ENCODE measurements at places on chromosomes 16 and 17.

DNA sequence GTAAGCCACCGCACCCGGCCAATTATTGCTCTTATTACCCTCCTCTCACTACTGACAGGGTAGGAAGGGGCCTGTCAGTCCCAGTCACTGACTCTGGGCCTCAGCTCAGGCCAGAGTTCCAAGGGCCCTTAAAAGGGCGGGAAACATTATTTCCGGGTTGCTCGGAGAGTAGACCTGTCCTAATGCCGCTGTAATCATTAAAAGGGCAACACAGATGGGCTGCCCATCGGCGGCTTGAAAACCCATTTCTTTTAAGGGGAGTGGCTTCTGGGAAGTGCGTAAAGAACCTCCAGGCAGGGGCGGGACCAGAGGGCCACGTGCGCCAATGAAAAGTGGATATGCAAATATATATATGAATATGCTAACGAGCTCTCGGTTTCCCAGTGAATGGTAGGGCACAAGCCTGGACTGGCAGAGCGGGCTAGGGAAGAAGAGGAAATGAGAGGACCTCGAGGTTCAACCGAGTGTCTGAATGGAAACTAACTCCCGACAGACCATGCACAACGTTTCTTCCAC, 26.6 kb downstream of the PIPOX start:
- DNase-seq: no peak

- DNase-seq: no peak
Observed at GRCh38 chr16:58332997-58333700, 38.3 kb upstream of the PRSS54 start.

GRCh38 chr16:77877712-77878347, 89.5 kb downstream of the VAT1L start:
- no peak for DNase-seq

- DNase-seq: no peak
Observed at GRCh38 chr17:35912942-35913341, 17.6 kb downstream of the RDM1 start.

GRCh38 chr17:78266231-78266631, 34.8 kb downstream of the TMEM235 start:
- no peak for DNase-seq

DNA sequence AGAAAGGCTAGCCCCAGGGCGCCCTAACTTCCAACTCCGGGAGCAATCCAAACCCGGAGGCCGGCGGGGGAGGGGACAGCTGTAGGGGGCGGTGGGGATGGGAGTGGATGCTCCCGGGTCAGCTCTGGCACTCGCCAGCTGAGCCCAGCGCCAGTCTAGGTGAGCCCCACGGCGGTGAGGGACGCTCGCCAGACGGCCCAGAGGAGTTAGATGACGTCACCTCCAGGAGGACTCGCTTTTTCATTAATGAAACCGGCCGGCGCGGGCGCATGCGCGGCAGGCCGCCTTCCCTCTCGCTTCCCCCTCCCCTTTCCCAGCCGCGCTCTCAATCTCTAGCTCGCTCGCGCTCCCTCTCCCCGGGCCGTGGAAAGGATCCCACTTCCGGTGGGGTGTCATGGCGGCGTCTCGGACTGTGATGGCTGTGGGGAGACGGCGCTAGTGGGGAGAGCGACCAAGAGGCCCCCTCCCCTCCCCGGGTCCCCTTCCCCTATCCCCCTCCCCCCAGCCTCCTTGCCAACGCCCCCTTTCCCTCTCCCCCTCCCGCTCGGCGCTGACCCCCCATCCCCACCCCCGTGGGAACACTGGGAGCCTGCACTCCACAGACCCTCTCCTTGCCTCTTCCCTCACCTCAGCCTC, at the start of gene NF1:
NF1 (plus strand) TSS at position 378 of the 636 bp plus-strand sequence. CDS start 333 bp downstream, outside the sequence.
- peak; percentile 94 for DNase-seq

GRCh38 chr16:46947900-46948547, 25.4 kb downstream of the DNAJA2 start:
- DNase-seq: no peak

- no peak for DNase-seq
Observed at GRCh38 chr17:50469208-50469605, 527 bp upstream of the CHAD start.

- DNase-seq: peak; percentile 69
Observed at GRCh38 chr17:19346351-19347255, 15.9 kb downstream of the B9D1 start.

DNA sequence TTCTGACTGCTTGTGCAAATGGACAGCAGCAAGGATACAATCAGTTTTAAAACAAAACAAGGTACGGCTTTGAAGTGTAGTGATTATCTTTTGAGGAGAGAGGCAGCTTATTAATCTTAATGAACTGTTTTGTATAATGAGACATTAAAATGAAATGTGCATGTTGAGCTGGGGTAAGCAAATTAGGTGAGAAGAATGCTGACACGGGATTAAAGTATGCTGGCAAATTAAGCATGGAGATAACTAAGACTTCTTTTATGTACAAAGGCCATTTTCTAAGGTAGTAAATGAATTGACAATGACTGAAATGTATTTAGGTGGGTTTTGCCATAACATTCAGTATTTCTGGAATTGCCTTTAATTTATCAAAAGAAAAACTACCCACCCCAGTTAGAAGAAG, 18.7 kb downstream of the DNAJC7 start:
- DNase-seq: no peak

GRCh38 chr16:4115209-4115948, 863 bp downstream of the ADCY9 start:
- no peak for DNase-seq

DNA sequence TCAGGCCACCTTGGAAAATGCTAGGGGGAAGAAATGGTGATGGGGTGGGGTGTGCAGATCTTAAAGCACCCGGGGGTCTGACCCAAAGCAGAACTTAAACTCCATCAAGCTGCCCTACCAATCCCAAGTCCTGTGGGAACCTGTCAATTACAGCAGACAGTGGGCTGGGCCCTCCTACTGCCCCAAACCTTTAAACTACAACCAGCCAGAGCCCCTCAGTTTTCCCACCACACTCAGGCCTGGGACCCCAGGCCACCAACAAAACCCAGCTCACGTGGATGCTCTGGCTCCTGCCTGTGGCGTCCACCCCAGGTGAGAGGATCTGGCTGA, 2.7 kb downstream of the MYO18A start:
- DNase-seq: no peak

GRCh38 chr16:8850279-8850885, 18.4 kb downstream of the CARHSP1 start:
- no peak for DNase-seq

GRCh38 chr16:983044-984030, 1.8 kb downstream of the SOX8 start:
- DNase-seq: no peak
